Naive thymus-derived CD8-positive, alpha-beta T cell (primary cell): ENCODE measurements at places on chromosomes 13 and 19. TPM values are rescaled to one million over a fixed set of nuclear protein-coding genes. Genes with fewer than 3 reads are reported as not detected.

DNA sequence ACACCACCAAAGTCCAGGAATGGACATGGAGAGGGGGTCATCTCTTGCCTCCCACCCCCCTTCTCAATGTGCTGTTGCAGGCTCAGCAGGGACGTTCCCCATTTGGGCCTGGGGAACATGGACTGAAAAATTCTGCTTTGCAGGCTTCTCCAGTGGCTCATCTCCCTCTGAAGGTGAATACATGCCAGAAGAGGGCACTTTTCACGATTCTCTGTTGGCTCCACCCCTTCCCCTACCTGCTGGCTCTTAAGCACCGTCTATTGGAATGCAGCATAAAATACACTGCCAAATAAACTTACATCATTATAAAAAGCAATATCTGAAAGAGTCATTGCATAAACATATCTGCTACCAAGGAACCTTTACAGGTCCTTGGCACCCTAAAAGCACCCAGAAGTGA is 35.7 kb downstream of the NHLRC3 start:
- no peak for DNase-seq

GRCh38 chr13:81927347-81927746 is 1586.4 kb upstream of the SPRY2 start:
- no peak for DNase-seq

DNA sequence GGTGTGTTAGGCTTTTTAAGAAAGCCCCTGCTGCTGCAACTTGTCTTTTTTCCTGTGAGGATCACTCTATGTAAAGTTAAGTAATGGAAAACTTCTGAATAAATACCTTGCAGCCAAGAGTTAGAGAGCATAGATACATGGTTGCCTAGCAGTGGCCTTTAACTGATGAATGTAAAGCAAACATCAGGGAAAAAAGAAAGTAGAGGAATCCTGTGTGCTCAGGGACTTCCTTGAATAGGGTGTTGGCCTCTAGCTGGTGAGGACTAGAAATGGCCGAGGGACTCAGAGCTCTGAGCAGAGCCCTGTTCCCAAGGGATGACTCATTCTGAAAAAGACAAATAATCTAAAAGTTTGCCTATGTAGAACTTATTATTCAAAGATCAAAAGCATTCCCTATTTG is 135.7 kb downstream of the MIPEP start:
- no peak for DNase-seq

DNA sequence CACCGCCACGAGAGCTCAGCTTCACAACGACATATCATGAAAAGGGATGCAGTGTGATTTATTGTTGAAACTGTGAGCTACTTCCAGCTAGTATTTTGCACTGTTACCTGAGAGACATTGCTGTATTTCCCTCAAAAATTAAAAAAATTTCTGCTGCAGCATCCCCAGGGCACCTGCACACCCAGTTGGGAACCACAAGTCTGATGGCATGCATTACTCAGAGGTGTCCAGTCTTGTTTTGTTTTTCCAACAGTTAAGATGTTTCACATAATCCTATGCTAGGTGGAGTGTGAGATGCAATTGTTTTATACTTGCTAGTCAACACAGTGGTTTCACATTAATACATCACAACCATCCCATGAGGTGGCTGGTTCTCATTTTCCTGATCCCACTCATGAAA is 285.2 kb downstream of the SHISA2 start:
- no peak for DNase-seq

GRCh38 chr19:5804516-5805461 is at the start of gene NRTN:
TSS of gene NRTN (plus strand) at chr19:5805067. CDS start at chr19:5824166, 19,099 bp downstream.
- no peak for DNase-seq

GRCh38 chr13:88979465-88980175 is 1308.4 kb downstream of the SLITRK5 start:
- no peak for DNase-seq

DNA sequence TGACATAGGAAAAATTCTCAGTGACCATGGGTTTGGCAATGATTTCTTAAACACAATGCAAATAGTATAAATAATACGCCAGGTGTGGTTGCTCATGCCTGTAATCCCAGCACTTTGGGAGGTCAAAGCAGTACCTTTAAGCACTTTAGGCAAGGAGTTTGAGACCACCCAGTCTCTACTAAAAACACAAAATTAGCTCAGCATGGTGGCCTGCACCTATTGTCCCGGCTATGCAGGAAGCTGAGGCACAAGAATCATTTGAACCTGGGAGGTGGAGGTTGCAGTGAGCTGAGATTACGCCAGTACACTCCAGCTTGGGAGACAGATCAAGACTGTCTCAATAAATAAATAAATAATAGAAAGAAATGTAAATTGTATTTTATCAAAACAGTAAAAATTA is 356.5 kb upstream of the SLITRK6 start:
- no peak for DNase-seq

DNA sequence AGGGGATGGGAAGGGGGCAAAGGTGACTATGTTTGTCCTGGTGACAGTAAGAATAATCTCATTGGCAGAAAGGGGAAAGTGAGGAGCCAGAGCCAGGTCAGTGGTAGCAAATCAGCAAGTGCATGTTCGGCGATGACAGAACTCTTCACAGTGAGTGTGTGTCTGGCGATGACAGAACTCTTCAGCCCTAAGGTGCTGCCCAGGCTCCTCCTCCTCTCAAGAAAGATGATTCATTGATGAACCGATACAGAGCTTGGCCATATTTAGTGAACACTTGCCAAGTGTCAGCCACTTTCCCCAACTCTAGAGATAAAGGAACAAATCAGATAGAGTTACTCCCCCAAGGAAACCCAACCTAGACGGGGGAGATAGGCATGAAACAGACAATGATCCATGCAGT is 199.3 kb upstream of the UBL3 start:
- DNase-seq, result no peak

GRCh38 chr19:50311723-50312635 is 17.2 kb downstream of the KCNC3 start:
- no peak for DNase-seq

GSX1 gene
- not detected for total RNA-seq

FLT3LG gene
- 112 TPM for total RNA-seq

SIGLEC14 gene
- total RNA-seq, result 0.83 TPM

DPF1 gene
- not detected for total RNA-seq

LINGO3 gene
- total RNA-seq, result 1.1 TPM
